Adrenal gland (tissue), 19 donors: ENCODE measurements at places on chromosomes 13 and 19. TPM values are rescaled to one million over a fixed set of nuclear protein-coding genes. Genes with fewer than 3 reads are reported as not detected.

GEMIN7 gene
- total RNA-seq = 14.6 TPM

CEACAM20 gene
- not detected for total RNA-seq

CCDC8 gene
- total RNA-seq = 24.1 TPM

HTR2A gene
- not detected for total RNA-seq

FAAP24 gene
- total RNA-seq = 1.2 TPM

CIRBP gene
- total RNA-seq = 317 TPM

NRTN gene
- total RNA-seq = 7.2 TPM

ZNF701 gene
- 4.6 TPM for total RNA-seq

ALG11 gene
- total RNA-seq = 30.9 TPM

OR4F17 gene
- total RNA-seq = not detected

DNA sequence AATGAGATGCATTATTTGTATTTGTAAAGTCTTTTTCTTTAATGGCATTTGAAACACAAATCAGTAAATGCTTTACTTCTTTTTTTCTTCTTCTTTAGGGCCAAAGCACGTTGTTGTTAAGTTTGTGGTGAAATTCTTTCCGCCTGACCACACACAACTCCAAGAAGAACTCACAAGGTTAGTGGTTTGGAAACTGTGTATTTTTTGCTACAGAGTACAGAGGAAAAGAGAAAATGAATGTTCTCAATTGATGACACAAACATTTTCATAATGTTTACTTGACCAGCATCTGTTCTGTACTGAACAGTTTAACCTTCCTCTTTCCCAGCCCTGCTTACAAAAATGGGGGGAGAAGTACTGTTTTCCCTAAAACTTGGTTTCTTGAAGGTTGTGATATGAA, 190.9 kb upstream of the RNF113B start:
- no peak for DNase-seq

GRCh38 chr19:7909471-7910067, 5.1 kb upstream of the TGFBR3L start:
- DNase-seq = peak; percentile 25

DNA sequence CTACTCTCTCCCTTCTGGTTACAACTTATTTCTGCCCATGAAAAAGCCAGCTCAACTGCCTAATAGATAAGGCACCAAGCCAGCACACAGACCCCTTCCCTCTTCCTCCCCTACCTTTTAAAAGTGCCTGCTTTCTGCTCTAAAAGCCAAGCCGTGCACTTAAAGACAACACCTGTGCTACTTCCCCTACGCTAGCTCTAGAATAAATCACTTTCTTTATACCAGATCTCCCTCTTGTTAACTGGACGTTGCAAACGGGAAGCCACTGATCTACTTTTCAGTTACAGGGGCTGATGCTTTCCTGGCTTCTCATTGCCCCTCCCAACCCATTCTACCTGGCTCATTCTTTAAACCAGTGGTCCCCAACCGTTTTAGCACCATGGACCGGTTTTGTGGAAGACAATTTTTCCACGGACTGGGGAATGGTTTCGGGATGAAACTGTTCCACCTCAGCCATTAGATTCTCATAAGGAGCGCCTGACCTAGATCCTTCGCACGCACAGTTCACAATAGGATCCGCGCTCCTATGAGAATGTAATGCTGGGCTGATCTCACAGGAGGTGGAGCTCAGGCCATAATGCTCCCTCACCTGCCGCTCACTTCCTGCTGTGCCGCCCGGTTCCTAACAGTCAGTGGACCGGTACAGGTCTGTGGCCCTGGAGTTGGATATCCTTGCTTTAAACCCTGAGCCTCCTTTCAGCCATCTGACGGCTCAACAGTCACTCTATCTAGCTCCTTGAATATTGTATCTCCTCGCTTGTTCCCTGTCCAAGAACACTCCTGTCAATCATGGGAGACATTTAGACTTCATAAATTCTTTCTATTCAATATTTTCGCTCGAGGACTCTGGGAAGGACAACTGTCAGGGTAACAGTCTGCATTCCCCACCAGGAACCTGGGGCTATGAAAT, 841 bp upstream of the ZNF223 start:
- DNase-seq = no peak

DNA sequence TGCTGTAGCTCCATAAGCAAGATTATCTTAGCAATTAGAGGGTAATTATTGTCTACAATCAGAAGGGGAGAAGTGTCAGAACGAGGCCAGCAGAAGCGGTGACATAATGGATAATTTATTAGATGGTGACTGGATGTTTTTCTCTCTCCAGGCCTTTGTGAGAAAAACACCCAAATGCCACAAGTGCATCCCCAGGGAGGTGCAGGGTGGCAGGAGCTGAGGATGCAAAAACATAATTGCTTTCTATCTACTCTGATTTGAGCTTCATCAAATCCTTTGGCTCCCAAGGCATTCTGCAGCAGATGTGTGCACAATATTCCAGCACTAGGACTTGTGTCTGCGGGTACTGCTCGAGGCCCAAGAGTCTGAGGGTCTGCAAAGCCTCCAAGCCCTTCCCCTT, 220.1 kb upstream of the SERP2 start:
- no peak for DNase-seq

DNA sequence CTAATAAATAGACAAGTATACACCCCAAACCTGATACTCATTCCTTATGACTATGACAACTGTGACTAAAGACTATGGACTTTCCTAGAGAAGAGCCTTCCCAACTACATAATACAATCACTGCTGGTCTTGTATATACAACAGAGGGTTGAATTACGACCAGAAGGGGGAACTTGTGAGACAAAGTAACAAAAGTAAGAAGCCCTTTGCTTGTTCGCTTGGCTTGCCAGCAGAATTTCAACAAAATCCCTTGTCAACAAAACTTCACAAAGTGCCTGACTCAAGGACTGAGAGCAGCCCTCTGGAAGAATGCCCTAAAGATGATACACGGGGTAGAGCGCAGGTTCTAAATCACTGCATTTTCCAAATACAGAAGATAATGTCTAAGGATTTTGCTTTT, 99.4 kb downstream of the WASF3 start:
- peak; percentile 68 for DNase-seq

DNA sequence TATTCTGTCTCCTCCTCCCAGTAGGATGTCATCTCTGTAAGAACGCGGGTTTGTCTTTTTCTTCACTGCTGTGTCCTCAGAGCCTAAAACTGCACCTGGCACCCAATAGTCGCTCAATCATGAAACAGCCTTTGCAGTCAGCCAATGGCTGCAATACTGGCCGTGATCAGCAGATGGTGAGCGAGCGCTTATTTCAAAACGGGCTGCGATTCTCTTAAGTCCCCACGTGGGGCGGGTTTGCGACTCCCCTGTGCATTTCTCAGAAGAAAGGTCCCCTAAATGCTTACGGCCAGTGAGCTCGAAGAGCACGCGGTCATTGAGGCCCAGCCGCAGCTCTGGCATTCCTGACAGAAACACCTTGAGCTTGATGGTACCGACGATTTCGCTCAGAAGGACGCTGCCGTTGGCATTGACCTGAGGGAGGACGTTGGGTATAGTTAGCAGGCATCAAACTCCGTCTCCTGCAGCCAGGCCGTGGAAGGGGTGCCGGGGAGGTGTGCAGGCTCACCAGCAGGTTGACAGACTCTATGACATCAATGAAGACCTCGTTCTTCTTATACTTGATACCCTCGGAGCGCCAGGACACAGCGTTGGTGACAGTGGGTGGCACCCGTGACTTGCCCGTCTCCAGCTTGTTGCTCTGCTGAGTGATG, 6.0 kb downstream of the AP1M2 start:
- peak; percentile 88 for DNase-seq

- DNase-seq = no peak
Measured at GRCh38 chr13:27636589-27637288, 15.0 kb downstream of the POLR1D start.

GRCh38 chr19:10270180-10270615, 722 bp upstream of the ICAM1 start:
- DNase-seq = peak; percentile 81

GRCh38 chr19:31574251-31574973, 225.2 kb upstream of the TSHZ3 start:
- no peak for DNase-seq

GRCh38 chr19:15402411-15403150, 16.2 kb downstream of the AKAP8L start:
- no peak for DNase-seq

GRCh38 chr13:21942061-21942460, 271.2 kb downstream of the FGF9 start:
- DNase-seq = no peak

GRCh38 chr19:41697198-41697855, 9.3 kb upstream of the CEACAM7 start:
- no peak for DNase-seq

GRCh38 chr13:111562716-111563115, 242.3 kb downstream of the TEX29 start:
- DNase-seq = no peak

- DNase-seq = no peak
Measured at GRCh38 chr13:47148543-47148942, 251.7 kb upstream of the HTR2A start.

DNA sequence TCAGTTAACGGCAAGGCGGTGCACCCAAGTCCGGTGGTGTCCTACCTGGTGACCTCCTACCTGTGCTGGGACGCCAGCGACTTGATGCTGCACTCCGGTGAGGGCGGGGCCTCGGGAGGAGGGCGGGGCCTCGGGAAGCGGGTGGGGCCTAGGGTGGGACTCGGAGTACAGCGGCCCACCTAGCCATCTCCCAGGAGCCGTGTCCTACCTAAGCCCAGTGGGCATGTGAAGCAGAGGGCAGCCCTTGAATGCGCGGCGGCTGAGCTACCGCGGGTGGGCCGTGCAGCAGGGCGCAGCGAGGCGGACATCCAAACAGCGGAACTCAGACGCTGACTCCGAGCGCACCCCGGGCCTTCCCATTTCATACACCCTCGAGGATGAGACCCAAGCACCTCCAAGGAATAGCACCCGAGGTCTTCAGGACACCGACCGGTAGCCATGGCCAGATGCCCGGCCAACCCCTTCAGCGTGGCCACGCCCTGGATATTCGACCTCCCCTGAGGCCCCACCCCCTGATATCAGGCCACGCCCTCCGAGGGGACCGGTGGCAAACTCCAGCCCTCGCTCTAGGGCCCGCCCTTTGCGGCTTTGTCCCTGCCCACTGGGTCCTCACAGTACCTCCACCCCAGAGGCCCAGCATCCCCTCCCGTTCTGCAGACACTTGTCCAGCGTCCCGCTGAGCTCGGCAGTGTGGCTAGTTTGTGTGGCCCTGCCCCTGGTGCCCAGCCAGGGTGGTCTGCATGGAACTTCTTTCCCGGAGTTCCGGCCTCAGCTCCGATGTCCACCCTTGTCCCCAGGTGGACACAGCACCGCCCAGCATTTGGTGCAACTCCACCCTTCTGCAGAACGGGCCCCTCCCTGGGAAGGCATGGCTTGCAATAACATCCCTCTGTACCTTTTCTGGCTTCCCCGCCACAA, 5.4 kb downstream of the KLK1 start:
- DNase-seq = peak; percentile 57

DNA sequence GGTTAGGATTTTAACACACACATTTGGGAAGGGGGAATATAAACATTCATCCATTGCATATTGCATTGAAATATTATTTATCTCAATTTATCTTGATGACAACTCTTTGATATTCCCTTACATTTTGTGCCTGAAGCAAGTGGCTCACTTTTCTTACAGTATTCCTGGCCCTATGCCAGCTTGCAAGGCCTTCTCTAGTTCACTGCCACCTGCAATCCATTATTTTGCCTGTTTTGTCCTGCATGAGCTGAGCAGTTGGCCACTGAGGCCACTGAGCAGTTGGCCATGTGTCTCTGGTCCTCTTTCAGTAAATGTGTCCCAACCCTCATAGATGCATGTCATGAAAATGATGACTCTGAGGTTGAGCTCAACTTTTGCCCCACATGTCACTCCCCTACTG, 49.8 kb downstream of the CBY2 start:
- no peak for DNase-seq

GRCh38 chr19:3353493-3353892, 12.9 kb upstream of the NFIC start:
- DNase-seq = no peak
